ENCODE measurements at places on chromosomes 4 and X. TPM values are rescaled to one million over a fixed set of nuclear protein-coding genes. Genes with fewer than 3 reads are reported as not detected.

- DNase-seq, result no peak
These were observed 28.4 kb downstream of the PROM1 start for GRCh38 chr4:16055471-16055870.

GRCh38 chr4:16858275-16858752 lies 40.1 kb downstream of the LDB2 start:
- peak; percentile 33 for DNase-seq

DNA sequence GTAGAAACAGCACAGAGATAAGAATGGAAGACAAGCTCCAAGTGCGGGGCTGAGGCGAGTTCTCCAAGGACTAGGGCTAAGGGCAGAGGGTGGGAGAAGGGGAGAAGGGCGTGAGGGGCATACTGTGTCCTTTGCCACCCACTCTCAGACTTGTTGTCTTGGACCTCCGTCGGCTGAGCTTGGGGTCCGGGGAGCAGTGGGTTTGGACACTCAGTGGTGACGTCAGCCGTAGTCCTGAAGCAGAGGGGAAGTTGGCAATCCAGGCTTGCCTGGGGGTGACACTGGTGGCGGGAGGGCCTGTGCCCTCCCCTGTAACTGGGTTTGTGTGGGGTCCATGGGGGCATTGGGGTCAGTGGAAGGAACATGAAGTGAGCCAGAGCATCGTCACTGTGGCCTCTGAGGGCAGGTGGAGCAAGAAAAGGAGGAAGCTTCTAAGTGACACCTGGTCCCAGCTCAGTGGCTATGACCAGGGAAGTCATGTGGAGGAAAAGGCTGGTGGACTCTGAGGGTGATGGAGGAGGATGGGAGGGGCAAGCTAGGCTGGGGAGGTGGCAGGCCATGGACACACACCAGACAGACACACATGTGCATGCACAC lies 17.6 kb downstream of the CD99 start:
- no peak for DNase-seq

DNA sequence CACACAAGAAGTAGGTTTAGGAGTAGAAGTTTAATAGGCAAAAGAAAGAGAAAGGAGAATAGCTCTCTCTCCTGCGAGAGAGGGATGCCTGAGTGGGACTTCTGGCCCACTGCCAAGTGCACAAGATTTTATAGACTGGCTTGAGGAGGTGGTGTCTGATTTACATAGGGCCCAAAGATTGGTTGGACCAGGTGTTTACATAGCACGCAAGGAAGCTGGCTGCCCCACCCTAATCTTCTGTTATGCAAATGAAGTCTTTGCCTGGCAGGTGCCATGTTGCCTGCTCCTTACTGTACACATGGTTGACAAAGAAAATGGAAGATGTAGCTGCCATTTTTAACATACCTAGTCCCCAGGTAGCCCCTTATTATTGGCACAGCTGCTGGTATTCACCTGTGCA lies 170.8 kb upstream of the GATB start:
- no peak for DNase-seq

- DNase-seq, result no peak
These were observed 105.3 kb upstream of the TMEM150C start for GRCh38 chr4:82666970-82667665.

GRCh38 chrX:27679281-27679680 lies 89.1 kb downstream of the DCAF8L2 start:
- DNase-seq, result no peak

GRCh38 chrX:139025816-139026215 lies 314.3 kb upstream of the FGF13 start:
- no peak for DNase-seq

GRCh38 chr4:112105201-112105969 lies 39.9 kb upstream of the FAM241A start:
- DNase-seq, result no peak

DNA sequence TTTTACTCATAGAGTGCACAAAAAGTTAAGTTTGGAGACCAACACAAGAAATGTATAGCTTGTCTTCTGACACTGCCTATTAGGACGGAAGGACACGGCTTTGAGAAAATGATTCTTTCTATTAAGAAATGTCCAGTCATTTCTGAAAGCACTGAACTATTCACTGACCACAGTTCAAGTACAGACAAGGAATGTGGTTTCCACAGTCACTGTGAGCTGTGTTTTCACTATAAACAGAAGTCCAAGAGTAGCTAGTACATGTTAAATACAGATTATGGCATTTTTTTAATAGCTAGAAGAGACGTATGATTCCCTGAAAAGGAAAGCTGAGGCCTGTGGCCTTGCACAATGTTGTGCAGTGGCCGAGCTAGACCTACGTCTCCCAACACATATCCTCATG lies 115.1 kb upstream of the GPM6A start:
- DNase-seq, result no peak

GRCh38 chr4:2961811-2962441 lies 1.3 kb downstream of the NOP14 start:
- DNase-seq, result no peak

DNA sequence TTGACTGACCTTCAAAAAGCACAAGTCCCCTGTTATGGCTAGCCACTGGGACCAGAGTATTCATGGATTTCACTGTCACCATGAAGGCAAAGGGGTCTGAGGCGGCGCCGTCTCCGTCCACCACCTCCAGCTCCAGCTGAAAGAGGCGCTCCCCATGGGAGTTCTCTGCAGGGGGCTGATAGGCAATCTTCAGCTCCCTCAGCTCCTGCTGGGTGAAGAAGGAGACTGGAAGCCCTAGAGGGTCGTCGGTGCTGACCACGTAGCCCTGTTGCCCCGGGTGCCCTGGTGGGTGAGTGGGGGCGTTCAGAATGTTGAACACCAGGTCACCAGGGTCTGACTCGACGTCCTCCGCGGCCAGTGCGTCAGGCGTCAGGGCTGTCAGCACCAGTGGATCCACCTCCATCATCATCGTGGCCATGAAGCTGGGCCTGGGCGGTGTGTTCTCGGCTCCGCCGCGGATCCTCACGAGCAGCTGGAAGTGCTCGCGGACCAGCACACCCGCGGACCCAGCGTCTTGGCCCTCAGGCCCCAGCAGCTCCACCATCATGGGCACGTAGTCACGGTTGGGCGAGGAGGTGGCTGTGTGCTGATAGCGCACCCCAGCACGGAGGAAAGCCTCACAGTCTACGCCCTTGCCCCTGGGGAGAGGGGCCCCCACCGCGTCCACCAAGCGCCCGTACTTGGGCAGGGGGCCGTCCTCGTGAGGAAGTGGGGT lies 987 bp downstream of the FREM3 start:
- no peak for DNase-seq

- DNase-seq, result no peak
These were observed 141.8 kb upstream of the NALF2 start for GRCh38 chrX:69362354-69362753.

DNA sequence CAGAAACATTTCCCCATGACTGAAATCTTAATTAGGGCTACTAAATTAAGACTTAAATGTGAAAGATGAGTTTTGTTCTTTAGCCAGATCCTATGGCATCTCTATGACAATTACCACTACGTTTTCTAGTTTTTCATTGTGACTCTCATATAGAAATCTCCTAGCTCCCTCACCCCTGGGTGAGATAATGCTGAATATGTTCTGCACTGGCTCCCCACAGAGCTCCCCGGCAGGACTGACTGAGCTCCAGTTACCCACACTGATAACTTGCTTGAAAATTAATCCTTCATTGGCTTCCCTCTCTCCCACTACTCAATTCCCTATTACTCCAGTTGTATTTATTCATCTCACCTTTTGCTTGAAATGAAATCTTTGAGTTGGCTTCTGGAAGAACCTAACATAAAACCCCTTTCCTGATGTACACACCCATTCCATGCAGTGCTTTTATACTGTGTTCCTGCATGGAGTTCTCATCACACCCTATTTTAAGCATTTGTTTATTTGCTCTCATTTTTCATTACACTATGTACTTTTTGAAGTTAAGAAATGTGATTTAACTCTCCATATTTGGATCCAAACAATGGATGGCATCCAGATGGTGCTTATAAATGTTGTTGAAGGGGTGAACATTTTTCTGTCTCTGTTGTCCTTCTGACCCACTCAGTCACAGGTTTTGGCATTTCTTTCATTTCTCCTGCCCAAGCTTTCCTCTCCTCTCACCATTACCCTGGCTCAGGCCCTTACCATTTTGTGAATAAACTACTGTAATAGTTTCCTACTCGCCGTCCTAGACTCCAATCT lies 623.4 kb downstream of the SPRY1 start:
- DNase-seq, result no peak

DNA sequence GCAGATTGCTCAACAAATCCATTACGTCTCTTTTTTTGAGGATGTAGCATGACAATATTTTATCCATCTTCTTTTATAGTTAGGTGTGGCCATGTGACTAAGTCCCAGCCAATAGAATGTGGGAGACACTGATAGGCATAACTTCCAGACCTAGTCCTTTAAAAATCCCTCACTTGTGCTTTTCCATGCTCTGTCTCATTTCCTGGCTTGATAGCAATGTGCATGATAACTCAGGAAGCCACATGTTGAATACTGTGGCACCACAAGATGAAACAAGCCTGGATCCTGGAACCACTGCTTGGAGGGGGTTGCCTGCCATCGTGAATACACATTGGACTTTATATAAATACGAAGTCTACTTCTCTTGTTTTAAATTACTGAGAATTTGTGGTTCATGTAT lies 184.0 kb upstream of the NEIL3 start:
- peak; percentile 1 for DNase-seq

- no peak for DNase-seq
These were observed 30.6 kb downstream of the LDB2 start for GRCh38 chr4:16867827-16868226.

GRCh38 chrX:5399403-5399802 lies 829.3 kb downstream of the NLGN4X start:
- DNase-seq, result no peak

GRCh38 chrX:16868920-16869319 lies 1.2 kb downstream of the RBBP7 start:
- no peak for DNase-seq

GRCh38 chr4:150944660-150945059 lies 70.4 kb downstream of the LRBA start:
- DNase-seq, result no peak

DNA sequence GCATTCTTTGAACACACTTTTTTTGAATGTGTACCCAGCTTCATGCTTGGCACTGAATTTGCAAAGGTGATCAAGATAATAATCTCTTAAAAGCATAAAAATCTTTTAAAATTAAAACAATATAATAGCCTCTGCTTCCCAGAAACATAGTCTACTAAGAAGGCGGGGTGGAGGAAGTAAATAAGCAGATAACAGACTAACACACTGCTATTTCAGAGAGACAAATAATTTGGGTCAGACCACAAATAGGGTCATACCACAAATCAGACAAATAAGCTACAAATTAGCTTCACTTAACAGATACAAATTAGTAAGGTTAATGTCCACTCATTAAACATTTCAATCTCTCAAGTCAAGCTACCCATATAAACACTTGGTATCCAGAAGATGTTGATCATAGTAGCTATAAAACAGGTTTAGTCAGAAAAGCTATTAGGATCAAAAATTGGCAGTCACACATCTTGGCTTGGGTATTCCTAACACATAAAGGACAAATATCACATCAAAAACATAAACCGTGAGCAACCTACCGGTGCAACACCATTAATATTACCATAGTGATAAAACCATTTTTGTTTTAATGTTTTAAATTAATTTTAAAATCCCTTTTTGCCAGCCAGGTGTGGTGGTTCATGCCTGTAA lies 47.3 kb downstream of the PPP3CA start:
- no peak for DNase-seq

DNA sequence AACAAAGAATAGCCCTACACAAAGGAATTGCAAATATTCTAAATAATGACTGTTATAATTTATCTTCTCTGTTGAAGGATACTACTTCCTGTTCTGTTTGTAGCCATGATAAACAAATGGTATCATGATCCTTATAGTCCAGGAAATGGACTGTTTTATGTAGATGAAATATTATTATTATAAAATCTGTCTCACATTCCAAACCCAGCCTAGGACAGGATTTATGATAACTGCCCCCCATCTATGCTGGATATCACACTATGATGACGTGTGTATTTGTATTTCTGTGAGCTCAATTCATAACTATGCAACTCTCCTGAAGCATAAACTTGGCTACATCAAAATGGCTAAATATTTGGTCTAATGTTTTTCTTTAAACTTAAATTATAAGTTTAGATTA lies 21.3 kb downstream of the DMD start:
- no peak for DNase-seq

- DNase-seq, result no peak
These were observed 46.1 kb downstream of the CNOT6L start for GRCh38 chr4:77773101-77773500.

- no peak for DNase-seq
These were observed 134.3 kb upstream of the RPL34 start for GRCh38 chr4:108486046-108486445.

GRCh38 chr4:183610613-183611012 lies 48.4 kb downstream of the RWDD4 start:
- no peak for DNase-seq

- DNase-seq, result no peak
These were observed 355.0 kb upstream of the GATB start for GRCh38 chr4:152115794-152116193.

DNA sequence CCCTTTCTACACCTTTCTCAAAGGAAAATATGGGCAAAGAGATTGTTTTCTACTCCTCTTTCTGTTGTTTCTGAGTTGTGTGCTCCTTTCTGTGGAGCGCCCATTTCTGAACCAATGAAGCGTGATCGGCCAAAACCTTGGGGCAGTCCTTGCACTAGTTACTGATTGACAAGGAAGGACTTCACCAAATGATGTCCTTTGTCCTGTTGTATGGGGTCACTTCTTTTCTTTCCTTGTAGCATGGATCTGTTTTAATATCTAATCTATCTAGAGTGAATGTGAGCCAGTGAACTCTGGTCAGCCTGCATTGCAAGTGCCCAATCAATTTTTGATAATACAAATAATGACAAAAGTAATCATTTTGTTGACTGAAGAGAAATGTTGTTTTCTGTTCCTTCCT lies 94.5 kb downstream of the EGF start:
- no peak for DNase-seq

GRCh38 chr4:119105605-119106004 lies 30.0 kb upstream of the MYOZ2 start:
- DNase-seq, result no peak

DNA sequence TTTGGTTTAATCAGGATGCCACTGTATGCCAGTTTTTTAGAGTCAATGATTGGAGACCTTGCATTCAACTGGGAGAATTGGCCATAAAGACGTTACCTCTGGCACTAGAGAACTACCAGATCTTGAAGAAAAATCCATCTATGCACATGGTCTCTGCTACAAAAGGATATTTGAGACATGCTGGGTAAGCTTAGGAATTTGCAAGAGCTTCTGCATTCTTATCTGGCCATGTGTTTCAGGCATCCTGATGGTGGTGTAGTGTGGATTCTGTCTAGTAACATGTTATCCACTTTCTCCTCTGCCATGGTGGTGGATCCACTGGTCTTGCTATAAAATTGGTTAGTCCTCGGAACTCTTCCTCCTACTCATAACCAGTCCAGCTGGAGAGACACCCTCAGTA lies 185.3 kb upstream of the WDFY3 start:
- DNase-seq, result no peak

SLC26A1 gene
- total RNA-seq, result not detected

USP17L29 gene
- total RNA-seq, result not detected

EGF gene
- 7.3 TPM for total RNA-seq

GAGE13 gene
- 12.3 TPM for total RNA-seq

PDCL2 gene
- not detected for total RNA-seq

XPNPEP2 gene
- total RNA-seq, result not detected

AREG gene
- total RNA-seq, result not detected

NXF2 gene
- total RNA-seq, result 1.9 TPM

CTSO gene
- 2.2 TPM for total RNA-seq

FANCB gene
- 8.2 TPM for total RNA-seq

GAGE12D gene
- total RNA-seq, result not detected

SYNPO2 gene
- 0.11 TPM for total RNA-seq

MAGEB10 gene
- 1.5 TPM for total RNA-seq

VCX3A gene
- total RNA-seq, result 1.4 TPM

RIPPLY1 gene
- not detected for total RNA-seq

CXorf49 gene
- 0.57 TPM for total RNA-seq

KLHL13 gene
- total RNA-seq, result 4.0 TPM

All from Daoy (cell line).